CD8-positive, alpha-beta memory T cell (primary cell): ENCODE measurements at places on chromosomes 2 and 18. TPM values are rescaled to one million over a fixed set of nuclear protein-coding genes. Genes with fewer than 3 reads are reported as not detected.

NIFK gene
- 54.4 TPM for polyA plus RNA-seq

ERFE gene
- polyA plus RNA-seq = not detected

- no peaks in the 10 kb centered on the region for H3K4me1 ChIP-seq
- no peaks in the 10 kb centered on the region for H3K27me3 ChIP-seq
- H3K36me3 ChIP-seq = no peaks in the 10 kb centered on the region
- H3K27ac ChIP-seq = no peak overlapping the region
- H3K4me3 ChIP-seq = no peak overlapping the region
- DNase-seq = no peak
Observed at GRCh38 chr2:89833780-89834117, 1142.3 kb downstream of the RPIA start.

DNA sequence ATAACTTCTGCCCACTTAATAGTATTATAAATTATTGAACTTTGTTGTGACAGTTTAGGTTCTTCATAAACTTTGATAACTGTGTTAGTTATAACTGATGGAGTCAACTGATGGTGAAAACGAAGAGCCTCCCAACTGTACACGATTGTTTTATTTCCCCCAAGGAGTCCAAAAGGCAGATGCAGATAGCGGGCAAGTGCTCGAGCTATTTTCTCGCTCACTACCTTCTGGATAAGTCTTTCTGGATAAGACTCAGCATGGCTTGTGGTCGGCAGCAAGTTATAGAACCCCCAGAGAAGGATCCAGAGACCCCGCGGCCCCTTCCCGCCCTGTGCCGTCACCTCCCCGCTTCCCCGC lies 517 bp downstream of the GCFC2 start:
- peak overlapping the region; percentile 79 for H3K27ac ChIP-seq
- no peak for DNase-seq
- H3K4me1 ChIP-seq = peaks cover 16% of the 10 kb centered on the region
- no peaks in the 10 kb centered on the region for H3K36me3 ChIP-seq

AQP4 gene
- polyA plus RNA-seq = not detected

DNA sequence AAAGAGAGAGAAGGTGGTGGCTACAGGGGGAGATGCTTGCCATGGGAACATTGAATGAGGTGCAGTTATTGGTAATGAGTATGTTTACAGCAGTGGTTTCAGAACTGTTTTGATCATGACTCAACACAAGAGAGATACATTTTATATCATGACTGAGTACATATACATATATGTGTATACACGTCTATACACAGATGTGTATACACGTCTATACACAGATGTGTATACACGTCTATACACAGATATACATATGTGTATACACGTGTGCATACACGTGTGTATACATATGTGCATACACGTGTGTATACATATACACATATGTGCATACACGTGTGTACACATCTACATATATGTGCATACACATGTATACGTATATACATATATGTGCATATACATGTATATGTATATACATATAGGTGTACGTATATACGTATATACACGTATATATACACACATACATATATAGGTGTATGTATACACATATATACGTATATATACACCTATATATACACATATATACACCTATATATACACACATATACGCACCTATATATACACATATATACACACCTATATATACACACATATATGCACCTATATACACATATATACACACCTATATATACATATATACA lies 518.5 kb downstream of the TSN start:
- H3K4me3 ChIP-seq = no peak overlapping the region
- no peaks in the 10 kb centered on the region for H3K27me3 ChIP-seq
- no peaks in the 10 kb centered on the region for H3K36me3 ChIP-seq
- no peak for DNase-seq
- H3K27ac ChIP-seq = no peak overlapping the region

SERPINB11 gene
- not detected for polyA plus RNA-seq

DNA sequence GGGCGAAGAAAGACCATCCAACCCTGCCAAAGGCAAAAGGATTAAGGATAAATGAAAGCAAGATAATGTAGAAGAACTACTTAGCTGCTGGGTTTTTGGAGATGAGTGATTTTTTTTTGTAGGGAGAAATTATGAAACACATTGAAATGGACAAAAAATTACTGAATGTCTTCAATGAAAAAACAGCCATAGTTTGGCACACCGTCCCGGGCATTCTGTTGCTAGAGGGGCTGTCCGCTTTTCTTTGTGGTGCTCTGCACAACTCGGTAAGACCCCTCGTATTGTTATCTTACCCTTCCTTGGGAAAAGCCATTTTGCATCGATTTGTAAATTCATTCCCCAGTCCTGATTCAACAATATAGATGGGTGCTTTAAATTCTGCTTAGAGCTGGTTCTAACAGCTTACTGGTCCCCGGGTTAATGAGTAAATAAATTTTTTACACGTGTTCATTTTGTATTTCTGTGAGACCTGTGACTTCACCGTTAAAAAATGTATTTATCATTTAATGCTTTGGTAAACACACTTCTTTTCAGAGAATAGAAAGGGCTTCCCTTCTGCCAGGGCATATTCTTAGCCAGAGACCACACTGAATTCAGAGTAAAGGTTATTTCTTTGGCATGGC lies 912 bp upstream of the LAPTM4A start:
- no peaks in the 10 kb centered on the region for H3K36me3 ChIP-seq
- H3K27ac ChIP-seq = peak overlapping the region; percentile 100
- H3K4me3 ChIP-seq = peak overlapping the region; percentile 96
- peaks cover 6% of the 10 kb centered on the region for H3K27me3 ChIP-seq
- no peak for DNase-seq

CCDC121 gene
- polyA plus RNA-seq = 0.62 TPM

GRCh38 chr2:98379311-98380202 lies 33.3 kb downstream of the CNGA3 start:
- no peaks in the 10 kb centered on the region for H3K27me3 ChIP-seq
- H3K27ac ChIP-seq = no peak overlapping the region
- H3K4me3 ChIP-seq = no peak overlapping the region
- H3K4me1 ChIP-seq = no peaks in the 10 kb centered on the region

DNA sequence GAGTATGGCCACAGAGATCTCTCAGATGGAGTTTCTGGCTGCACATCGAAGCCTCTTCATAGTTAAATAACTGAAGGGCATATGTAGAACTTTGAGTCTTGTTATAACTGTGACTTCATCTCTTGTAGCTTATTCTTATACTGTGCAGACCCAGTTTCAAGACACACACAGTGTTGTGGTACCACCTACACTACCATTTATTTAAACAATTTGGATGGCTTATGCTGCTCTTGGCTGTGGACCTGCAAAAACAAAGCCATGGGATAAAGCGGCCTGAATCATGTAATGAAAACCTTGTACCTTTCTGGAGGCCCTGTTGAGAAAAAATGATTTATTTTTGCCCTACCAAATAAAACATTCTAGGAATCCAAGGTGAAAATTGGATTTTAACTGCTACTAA lies 262.8 kb upstream of the RASGRP3 start:
- no peaks in the 10 kb centered on the region for H3K36me3 ChIP-seq
- no peak overlapping the region for H3K4me3 ChIP-seq
- no peak for DNase-seq
- H3K4me1 ChIP-seq = no peaks in the 10 kb centered on the region
- no peak overlapping the region for H3K27ac ChIP-seq

DNA sequence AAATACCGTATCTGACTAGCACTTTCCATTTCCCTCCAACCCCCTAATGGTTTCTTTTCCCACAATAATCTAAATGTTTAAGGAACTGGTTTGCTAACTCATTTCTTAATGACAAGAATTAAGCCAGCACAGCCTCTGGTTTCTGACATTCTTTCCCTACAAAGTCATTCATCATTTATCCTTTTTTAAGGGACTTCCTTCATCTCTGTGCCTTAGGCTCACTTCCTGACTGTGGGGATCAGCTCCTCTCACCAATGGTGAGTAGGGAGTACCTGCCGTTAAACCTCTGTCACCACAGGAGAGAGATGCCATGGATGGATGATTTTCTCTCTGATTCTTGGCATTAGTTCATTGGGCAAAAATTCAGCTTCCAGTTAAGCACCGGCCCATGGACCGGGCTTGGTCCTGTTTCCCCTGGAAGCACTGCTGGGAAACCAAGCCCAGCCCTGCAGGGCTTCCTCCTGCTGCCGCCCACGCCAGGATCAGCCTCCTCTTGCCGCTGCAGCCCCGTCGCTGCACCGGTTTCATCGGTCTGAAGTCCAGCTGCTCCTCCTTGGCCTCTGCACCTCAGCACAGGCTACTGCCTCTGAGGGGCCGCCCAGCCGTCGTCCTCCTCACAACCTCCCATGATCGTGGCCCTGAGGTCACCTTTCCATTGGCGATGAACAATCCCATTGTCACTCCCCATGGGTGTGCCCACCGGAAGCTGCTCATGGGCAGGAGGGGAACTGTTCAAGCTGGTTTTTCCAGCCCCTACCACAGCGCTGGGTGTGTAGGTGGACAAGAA lies 64.0 kb upstream of the ZNF516 start:
- no peaks in the 10 kb centered on the region for H3K36me3 ChIP-seq
- H3K4me3 ChIP-seq = no peak overlapping the region
- H3K27me3 ChIP-seq = no peaks in the 10 kb centered on the region
- H3K4me1 ChIP-seq = no peaks in the 10 kb centered on the region

- no peak overlapping the region for H3K27ac ChIP-seq
- no peaks in the 10 kb centered on the region for H3K4me1 ChIP-seq
- no peaks in the 10 kb centered on the region for H3K27me3 ChIP-seq
- no peak overlapping the region for H3K4me3 ChIP-seq
- no peak for DNase-seq
- H3K36me3 ChIP-seq = no peaks in the 10 kb centered on the region
Observed at GRCh38 chr2:195830968-195831950, 174.2 kb downstream of the SLC39A10 start.

DTNA gene
- polyA plus RNA-seq = not detected

DNA sequence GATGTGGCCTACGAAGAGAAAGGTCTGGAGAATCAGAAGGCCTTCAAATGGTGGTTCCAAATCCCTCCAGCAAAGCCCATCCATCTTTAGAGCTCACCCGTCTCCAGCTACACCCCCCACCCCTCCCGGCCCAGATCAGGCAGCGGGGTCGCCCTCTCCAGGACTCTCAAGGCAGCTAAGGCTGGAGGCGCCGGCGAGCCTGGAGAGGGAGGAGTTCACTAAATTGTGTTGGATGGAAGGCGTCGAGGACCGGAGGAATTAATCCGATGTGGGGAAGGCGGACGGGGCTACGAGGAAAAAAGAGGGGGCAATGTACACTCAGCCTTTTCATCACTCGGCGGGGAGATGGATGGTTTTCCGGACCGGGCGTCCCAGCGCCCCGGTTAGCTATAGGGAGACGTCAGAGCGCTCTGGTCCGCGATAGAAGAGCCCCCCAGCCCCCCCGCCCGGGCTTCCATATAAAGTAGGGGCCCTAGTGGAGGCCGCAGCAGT lies at the start of gene GRP:
GRP (plus strand) TSS at position 487 of the 492 bp plus-strand sequence. CDS start 108 bp downstream, outside the sequence.
- no peak for DNase-seq
- no peak within 1 kb of the TSS for H3K27ac ChIP-seq
- no peak within 1 kb of the TSS for H3K4me3 ChIP-seq

- no peak overlapping the region for H3K27ac ChIP-seq
- no peaks in the 10 kb centered on the region for H3K4me1 ChIP-seq
- no peaks in the 10 kb centered on the region for H3K27me3 ChIP-seq
- no peak overlapping the region for H3K4me3 ChIP-seq
- no peak for DNase-seq
Observed at GRCh38 chr2:54347622-54348021, 91.6 kb upstream of the TSPYL6 start.

GRCh38 chr2:108215794-108216211 lies 24.0 kb upstream of the SULT1C3 start:
- H3K36me3 ChIP-seq = no peaks in the 10 kb centered on the region
- no peaks in the 10 kb centered on the region for H3K4me1 ChIP-seq

NMUR1 gene
- 2.7 TPM for polyA plus RNA-seq

- H3K36me3 ChIP-seq = no peaks in the 10 kb centered on the region
- no peak for DNase-seq
- H3K4me1 ChIP-seq = no peaks in the 10 kb centered on the region
- no peak overlapping the region for H3K4me3 ChIP-seq
Observed at GRCh38 chr18:62672600-62672999, 42.7 kb upstream of the PHLPP1 start.

DNA sequence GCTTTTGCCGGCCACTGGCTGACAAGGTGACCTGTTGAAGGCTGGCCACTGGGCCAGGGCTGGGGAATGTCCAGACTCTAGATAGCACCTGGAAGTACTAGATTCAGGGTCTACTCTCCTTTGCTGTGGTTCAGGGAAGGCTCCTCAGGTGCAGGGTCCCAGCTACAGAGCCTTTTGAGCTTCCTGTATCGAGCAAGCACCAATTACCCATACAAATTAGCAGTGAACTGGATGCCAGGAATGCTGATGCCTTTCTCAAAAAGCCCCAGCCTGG lies 213.4 kb downstream of the CYP26B1 start:
- no peak overlapping the region for H3K27ac ChIP-seq
- DNase-seq = no peak
- H3K4me1 ChIP-seq = no peaks in the 10 kb centered on the region
- H3K4me3 ChIP-seq = no peak overlapping the region
- H3K27me3 ChIP-seq = no peaks in the 10 kb centered on the region

AKAIN1 gene
- not detected for polyA plus RNA-seq

ANKAR gene
- polyA plus RNA-seq = 4.5 TPM

SP5 gene
- not detected for polyA plus RNA-seq

GRCh38 chr2:28869494-28870145 lies 489 bp downstream of the TRMT61B start:
- H3K36me3 ChIP-seq = no peaks in the 10 kb centered on the region
- no peaks in the 10 kb centered on the region for H3K27me3 ChIP-seq

STPG4 gene
- polyA plus RNA-seq = not detected

DNA sequence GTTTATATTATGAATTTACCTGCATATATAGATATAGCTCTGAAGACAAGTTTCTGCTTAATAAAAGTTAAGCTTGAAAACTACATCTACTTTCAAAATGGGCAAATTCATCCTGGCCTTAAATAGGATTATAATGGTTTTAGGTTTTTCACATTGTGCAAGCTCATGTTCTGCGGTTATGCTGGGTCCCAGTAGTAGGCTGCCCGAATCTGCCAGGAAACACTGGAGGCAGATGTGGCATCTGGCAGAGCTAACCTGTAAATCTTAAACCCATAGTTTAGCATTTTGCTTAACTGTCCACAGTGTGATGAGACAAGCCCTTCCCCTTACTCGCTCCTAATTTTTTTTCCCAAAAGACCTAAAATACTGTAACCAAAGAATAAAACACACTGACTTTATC lies 234.2 kb downstream of the TCF4 start:
- no peaks in the 10 kb centered on the region for H3K36me3 ChIP-seq
- H3K4me3 ChIP-seq = no peak overlapping the region
- no peaks in the 10 kb centered on the region for H3K27me3 ChIP-seq
